ENCODE measurements at places on chromosomes 3 and 15.

- DNase-seq = no peak
Measured at GRCh38 chr3:12439161-12439940, 44.9 kb upstream of the TSEN2 start.

- no peak for DNase-seq
Measured at GRCh38 chr15:28903555-28903954, 17.8 kb downstream of the APBA2 start.

- no peak for DNase-seq
Measured at GRCh38 chr3:143348486-143349327, 229.1 kb downstream of the CHST2 start.

- DNase-seq = no peak
Measured at GRCh38 chr3:125126323-125126722, 70.5 kb upstream of the HEG1 start.
